Fibroblast of skin of left biceps (primary cell): ENCODE measurements at places on chromosomes 6 and 20.

GRCh38 chr6:72959821-72960220, 265.5 kb downstream of the KHDC1L start:
- DNase-seq = no peak

DNA sequence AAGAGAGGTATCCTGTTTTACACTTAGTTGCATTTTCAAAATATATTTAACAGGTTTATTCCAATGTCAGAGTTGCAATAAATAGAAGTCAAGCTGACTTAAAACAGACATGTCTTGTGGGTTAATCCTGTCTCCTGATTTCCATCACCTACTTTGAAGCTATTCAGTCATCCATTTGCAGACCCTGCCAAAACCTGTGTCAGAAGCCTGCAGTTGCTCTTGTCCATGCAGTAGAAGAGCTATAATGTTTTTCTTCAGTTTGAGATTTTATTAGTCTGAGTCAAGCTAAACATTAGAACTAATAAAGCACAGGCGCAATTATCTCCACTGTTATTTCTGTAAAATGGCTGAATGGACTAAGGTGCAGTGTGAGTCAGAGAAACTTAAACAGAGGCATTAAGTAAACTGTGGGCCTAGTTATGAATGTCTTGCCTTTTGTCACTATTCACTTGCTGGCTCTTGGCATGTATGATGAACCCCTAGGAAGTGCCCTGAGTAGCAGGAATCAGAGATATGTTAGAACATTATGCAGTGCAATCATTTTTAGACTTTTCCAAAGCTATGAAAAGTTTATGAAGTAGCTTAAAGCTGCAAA, 11.0 kb upstream of the HDGFL1 start:
- no peak for DNase-seq

DNA sequence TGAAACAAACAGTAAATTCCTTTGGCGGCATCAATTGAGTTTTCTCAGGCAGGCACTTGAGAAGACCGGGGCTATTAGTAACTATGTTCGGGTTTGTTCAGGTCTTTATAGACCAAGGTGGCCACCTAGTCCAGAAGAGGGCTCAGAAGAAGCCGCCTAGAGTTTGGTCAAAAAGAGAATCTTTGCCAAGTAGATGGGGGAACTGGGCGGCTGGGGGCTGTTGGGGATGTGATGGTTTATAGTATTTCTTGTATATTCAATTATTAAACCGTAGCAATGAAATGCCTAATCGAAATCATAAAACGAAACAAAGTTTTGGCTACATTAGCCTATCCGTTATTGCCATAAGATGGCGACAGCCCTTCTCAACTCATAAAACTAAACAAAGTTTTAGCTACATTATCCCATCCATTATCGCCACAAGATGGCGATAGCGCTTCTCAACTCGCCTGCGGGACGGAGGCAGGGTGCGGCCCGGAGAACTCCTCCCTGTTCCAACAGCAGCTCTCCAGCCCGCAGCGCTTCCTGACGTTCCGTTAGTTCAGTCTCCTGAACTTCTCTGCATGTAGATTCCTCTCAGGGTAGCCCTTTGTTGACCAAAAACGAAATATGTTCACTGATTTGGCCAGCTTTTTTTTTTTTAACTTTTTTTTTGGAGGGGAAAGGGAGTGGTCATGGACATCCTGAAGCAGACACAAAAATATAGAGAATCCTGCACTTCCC, 120.5 kb upstream of the PRSS16 start:
- peak; percentile 76 for DNase-seq

GRCh38 chr6:119138906-119139541, 60.6 kb upstream of the FAM184A start:
- no peak for DNase-seq

DNA sequence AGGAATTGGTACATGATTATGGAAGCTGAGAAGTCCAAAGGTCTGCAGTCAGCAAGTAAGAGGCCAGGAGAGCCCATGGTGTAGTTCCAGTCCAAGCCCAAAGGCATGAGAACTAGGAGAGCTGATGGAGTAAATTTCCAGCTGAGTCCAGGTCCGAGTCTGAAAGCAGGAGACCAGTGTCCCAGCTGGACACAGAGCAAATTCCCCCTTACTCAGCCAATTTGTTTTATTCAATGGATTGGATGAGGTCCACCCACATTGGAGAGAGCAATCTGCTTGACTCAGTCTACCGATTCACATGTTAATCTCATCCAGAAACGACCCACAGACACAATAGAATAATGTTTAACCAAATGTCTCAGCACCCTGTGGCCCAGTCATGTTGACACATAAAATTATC, 14.9 kb downstream of the TMEM181 start:
- no peak for DNase-seq

DNA sequence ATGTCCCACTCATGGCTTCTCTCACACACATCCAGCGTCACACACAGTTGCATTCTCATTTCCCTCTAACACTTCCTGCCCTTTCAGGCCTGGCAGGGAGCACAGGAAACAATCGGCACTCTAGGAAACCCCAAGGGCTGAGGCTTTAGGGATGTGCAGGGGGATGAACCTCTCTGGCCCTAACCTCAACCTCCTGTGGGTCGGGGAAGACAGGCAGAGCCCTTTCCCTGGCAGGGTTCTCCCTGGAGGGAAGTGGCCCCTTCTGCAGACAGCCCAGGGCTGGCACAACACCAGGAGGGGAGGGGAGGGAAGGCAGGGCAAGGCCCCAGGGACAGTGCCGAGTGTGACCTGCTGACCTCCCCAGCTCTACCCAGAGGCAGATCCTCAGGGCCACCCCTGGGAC, 2.7 kb downstream of the TEAD3 start:
- DNase-seq = no peak

- peak; percentile 35 for DNase-seq
These were observed 32.1 kb upstream of the NR2E1 start for GRCh38 chr6:108133594-108134179.

DNA sequence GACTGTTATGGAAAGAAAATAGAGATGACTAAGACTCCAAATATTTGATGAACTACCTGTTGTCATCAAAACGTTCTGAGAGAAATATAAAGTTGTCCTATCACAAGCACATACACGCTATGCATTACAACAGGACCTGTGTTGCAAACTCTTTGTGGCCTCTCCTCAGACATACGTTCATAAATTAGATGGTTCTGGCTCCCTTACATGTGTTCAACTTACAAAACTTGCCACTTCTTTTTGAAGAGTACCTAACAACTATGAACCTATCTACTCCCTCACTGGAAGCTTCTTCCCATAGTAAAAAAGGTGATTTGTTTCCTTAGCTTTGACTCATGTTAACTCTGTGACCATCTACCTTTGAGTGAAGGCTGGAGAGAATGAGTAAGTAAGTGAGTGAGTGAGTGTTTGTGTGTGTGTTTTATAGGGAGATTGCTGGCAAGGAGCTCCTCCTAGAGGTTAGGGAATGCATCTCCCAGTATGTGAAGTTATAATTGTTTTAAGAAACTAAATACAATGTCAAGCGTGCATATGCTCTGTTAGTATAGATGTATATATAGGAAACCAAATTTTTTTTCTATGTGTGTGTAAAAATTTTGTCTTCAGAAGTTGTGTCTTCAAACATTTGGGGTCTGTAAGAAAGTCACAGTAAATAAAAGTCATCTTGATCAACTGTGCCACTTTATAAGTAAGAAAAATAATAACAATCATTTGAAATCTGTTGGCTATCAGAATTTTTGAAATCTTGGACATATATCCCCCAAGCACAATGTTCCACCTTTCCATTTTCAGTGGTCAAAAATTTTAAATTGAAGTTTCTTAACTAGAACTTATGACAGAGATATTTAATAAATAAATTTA, 1211.1 kb upstream of the GJE1 start:
- peak; percentile 72 for DNase-seq

DNA sequence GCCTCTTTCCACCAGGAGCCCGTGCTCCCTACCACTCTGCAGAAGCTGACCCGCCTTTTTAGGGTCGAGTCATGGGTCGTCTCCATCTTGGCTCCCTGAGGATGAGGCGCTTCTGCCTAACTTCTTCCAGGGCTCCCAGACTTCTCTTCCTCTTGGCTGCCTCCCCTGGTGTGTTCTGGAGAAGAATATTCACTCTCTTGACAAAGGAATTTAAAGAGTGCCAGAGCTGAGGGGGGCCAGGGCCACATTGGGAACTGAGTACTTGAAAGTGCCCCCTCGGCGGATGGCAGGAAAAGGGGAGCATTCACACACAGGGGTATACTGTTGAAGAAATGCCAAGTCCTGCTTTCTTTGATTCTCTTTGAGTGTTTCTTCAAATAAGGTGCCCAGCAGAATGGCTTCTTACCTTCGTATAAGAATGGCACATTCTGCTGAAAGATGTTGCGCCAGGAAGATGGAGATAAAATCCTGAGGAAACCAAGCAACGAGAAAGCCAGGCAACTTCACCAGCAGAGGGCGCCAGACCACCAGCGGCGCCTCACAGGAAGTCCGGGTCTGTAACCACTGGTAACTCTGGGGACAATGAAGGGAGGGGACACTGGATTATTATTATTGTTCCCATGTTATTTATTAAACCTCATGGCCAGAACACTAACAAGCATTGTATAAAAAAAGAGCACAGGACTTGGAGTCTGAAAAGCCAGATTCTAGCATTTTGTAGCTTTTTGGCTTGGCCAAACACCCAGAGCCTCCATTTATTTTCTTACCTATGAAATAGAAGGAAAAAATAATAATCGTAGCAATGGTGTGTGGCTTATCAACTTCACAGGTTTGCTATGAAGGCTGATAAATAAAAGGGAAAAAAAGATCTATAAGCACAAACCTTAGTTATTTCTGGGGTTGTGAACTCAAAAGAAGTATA, 176.7 kb downstream of the HACE1 start:
- no peak for DNase-seq

GRCh38 chr6:137717074-137718073, 149.7 kb upstream of the TNFAIP3 start:
- DNase-seq = no peak

GRCh38 chr6:89079511-89080234, 878 bp upstream of the PNRC1 start:
- DNase-seq = peak; percentile 23

DNA sequence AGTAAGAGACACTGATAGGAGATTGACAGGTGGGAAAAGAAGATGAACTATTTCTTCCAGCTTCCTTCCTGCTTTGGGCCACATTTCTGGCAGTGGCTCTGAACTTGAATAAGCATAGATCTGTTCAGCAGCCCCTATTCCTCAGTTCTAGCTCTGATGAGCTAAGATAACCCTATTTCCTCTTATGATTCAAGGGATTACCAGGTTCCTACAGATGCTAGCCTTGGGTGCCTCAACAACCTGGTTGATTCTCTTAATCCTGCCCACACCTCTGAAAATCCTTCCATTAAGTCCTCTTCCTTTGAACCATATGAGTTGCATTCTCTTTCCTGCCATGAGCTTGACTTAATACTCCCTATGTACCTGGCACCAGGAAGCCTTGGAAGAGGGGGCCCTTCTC, 49.8 kb upstream of the MOCS1 start:
- no peak for DNase-seq

- no peak for DNase-seq
These were observed 53.3 kb downstream of the ATG5 start for GRCh38 chr6:106272287-106272686.
